ENCODE measurements at places on chromosomes 6 and 20.
A peak's percentile ranks its signal among the peaks of the same experiment; 100 is the strongest.

- DNase-seq, result no peak
These were observed 699 bp upstream of the HSPA1B start for GRCh38 chr6:31826793-31827285.

GRCh38 chr20:48624315-48625020 lies 203.3 kb downstream of the PREX1 start:
- no peak for DNase-seq

- DNase-seq, result no peak
These were observed 41.0 kb upstream of the SMIM8 start for GRCh38 chr6:87281426-87281825.

- DNase-seq, result no peak
These were observed 2.2 kb downstream of the TFAP2A start for GRCh38 chr6:10412461-10413261.

- DNase-seq, result no peak
These were observed 144.0 kb downstream of the CCDC170 start for GRCh38 chr6:151637814-151638213.

DNA sequence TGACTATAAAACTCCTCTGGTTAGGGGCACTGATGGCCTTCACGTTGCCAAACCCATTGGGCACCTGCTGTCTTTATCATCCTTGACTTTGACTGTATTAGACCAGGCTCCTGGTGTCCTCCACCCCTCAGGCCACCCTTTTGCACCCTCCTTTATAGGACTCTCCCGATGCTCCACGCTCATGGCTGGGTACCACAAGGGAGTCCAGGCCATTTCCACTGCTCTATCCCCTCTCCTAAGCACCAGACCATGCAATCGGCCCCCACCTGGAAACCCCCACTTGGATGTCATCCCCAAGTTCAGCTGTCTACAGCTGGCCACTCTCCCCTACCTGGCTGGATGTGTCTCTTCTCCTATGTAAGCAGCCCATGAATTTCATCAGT lies 115.2 kb downstream of the TOX2 start:
- DNase-seq, result no peak

DNA sequence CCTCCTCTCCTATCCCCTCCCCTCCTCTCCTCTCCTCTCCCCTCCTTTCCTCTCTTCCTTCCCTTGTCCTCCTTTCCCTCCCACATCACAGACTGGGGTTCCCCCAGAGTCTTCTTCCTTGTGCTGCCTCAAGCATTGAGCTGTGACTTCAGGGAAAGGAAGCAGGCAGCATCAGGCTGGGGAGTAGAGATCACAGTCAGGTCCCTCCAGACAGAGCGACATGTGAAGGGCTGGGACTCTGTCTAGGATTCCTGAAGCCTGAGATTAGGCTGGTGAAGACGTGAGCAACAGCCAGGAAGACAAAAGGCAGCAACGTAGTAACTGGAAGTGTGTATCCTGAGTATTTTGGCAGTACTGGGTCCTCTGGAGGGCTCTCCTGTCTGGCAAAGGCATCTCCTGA lies 265.4 kb upstream of the SUPT3H start:
- DNase-seq, result no peak

DNA sequence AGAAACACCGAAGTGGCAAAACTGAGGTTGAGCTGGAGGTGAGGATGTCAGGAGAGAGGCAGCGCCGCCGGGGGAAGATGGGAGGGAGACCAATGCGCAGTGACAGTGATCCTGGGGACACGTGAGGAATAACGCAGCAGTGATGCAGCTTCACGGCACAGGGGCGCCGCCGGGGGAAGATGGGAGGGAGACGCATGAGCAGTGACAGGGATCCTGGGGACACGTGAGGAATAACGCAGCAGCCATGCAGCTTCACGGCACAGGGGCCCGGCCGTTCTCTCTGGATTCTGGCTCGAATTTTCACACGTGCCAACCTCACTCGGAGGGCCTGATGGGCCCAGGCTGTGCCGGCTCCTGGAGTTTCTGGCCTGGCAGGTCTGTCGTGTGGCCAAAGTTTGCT lies 94.7 kb downstream of the SMOC2 start:
- DNase-seq, result no peak

- no peak for DNase-seq
These were observed 31.6 kb downstream of the GJA10 start for GRCh38 chr6:89925826-89926225.

DNA sequence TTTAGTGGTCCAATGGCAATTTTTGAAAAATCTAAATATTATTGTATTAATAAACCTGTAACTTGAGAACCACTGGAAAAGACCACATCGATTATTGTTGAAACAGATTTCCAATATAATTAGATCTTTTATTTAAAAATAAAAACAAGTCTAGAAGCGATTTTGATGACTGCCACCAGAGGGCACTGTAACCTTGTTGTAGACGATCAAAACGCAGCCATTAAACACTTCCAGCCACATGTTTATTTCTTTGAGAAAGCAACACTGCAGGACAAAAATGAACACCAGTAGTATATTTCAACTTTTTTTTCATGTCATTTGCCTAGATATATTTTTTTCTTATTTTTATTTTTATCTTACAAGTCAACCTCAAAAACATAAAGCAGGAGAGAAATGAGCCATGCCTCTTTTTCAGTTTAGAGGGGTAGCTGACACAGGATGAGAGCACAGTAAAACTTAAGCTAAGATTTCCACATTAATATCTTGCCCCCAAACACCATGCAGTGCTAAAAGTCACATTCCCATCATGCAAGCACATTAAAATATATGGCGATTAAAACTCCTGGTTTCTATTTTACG lies 115.4 kb downstream of the OPRM1 start:
- DNase-seq, result peak; percentile 38

GRCh38 chr6:2381872-2382661 lies 136.7 kb upstream of the GMDS start:
- no peak for DNase-seq

- DNase-seq, result no peak
These were observed 26.5 kb downstream of the BCL2L1 start for GRCh38 chr20:31695849-31696804.

GRCh38 chr6:167815296-167815980 lies 11.3 kb upstream of the AFDN start:
- no peak for DNase-seq

DNA sequence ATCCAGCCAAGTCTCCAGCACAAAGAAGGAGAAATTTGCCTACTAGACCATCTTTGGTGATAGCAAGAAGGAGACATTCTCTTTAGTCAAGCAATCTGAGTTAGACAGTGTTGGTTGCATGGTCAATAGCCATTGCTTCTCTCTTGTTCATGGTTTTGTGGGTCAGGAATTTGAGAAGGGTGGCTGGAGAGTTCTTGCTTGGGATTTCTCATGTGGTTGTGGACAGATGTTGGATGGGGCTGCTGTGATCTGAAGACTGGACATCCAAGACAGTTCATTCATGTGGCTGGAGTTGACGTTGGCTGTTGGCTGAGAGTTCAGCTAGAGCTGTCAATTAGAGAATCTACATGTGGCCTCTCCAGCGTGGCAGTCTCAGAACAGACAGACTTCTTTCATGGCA lies 322.3 kb upstream of the PRDM1 start:
- DNase-seq, result no peak

All from activated CD8-positive, alpha-beta memory T cell treated with anti-CD3 and anti-CD28 coated beads for 4 hours (primary cell).